ENCODE measurements at places on chromosomes 2 and 18.

- DNase-seq: peak; percentile 87
These were observed 17.2 kb upstream of the ASXL3 start for GRCh38 chr18:33560686-33561370.

GRCh38 chr2:42339191-42339912, 21.7 kb downstream of the COX7A2L start:
- peak; percentile 2 for DNase-seq

GRCh38 chr18:56795381-56795780, 144.2 kb downstream of the WDR7 start:
- DNase-seq: no peak

DNA sequence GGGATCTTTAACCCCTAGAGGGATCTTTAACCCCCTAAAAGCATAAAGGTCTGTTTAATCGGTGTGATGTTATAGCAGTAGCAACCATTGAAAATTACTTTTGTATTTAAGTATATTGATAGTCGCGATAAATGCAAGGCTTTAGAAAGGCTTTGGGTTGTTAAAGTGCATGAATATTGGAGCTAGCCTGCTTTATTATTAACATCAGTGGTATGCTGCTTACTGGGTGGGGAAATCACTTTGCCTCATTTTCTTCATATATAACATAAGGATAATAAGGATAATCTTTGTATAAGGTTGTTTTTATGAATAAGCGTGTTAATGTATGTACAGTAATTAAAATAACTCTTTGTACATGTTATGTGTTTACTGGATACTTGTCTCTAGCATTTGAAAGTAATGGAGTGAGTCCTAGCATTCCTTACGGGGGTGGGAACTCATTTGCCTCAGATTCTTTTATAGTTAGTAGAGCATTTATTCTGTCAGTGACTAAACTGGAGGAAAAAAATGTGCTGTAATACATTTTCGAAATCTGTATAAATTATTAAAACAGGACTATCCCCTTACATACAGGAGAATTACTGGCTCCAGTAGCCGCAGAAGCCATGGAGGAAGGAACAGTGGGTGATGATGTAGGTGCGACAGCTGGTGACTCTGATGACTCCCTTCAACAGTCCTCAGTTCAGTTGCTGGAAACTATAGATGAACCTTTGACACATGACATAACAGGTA, 122.2 kb downstream of the BIRC6 start:
- DNase-seq: no peak

- DNase-seq: no peak
These were observed 6.8 kb upstream of the SLC1A4 start for GRCh38 chr2:64982311-64982857.

DNA sequence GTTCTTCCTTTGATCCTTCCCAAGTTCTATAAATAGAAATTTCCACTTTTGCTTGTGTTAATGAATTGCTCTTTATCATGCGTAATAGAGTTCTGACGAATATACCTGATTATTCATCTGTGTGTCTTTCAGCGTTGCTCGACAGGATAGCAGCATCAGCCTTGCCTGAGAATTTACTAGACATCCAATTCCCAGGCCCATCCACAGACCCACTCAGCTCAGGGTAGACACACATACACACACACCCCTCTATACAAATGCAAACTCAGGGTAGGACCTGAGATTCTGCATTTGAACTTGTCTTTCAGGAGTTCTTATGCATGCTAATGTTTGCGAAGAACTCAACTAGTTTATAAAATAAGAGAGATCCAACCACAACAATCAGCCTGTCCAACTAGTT, 343.4 kb upstream of the GYPC start:
- no peak for DNase-seq

GRCh38 chr2:7083580-7084509, 166.6 kb downstream of the RNF144A start:
- DNase-seq: peak; percentile 31

DNA sequence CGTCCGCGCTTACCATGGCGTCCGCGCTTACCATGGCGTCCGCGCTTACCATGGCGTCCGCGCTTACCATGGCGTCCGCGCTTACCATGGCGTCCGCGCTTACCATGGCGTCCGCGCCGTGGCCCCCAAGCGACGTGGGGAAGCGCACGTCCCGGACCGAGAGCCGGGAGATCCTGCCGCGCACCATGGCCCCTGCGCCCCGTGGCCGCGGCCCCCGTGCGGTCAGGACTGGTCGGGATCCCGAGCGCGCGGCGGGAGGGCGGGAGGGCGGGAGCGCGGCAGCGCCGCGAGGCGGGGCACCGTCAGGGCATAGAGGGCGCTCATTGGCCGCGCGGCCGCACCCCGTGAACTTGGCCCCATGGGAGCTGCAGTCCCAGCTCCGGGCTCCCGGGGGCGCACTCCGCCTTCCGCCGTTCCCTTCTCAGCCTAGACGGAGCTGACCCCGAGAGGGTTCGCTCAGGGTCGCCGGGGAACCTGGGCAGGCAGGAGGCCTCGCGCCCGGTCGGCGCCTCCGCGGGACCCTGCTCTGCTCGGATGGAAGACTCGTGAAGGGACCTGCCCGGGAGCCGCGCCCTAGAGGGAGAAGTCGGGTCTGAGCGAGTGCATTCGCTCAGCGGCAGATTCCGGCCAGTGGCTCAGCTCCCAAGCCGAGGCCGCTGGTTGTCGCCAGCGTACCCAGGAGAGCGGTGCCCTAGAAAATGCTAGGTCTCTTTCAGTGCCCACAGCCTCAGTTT, at the start of gene ENOSF1:
TSS of gene ENOSF1 (minus strand) at position 230 of the 734 bp plus-strand sequence. CDS start at position 187, 43 bp downstream.
- peak; percentile 98 for DNase-seq
